K562 (cell line): ENCODE measurements at places on chromosomes 1 and 21.
A peak's percentile ranks its signal among the peaks of the same experiment; 100 is the strongest.

- no peak for DNase-seq
These were observed 8.4 kb upstream of the VCAM1 start for GRCh38 chr1:100710906-100711682.

DNA sequence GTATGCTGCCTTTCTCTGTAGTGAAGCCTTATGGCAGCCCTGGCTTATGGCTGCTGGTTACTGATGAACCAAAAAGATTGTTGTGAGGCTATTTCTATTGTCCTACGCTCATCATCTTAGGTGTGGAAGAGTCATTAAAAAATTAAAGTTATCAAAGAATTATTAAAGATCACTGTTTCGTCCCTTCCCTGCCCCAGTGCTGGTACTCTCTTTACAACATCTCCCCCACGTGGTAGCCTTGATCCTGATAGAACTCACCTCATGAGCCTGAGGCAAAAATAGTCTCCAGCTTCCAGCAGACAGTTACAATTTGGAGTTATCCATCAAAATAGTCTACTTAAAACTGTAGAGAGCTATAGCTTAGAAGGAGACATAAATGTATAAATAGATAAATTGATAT, 201.5 kb downstream of the S1PR1 start:
- no peak for DNase-seq

GRCh38 chr1:178870944-178871343, at the start of gene ANGPTL1:
Gene ANGPTL1, minus strand, starts transcription at chr1:178871077. Its CDS starts 5,301 bp downstream, at chr1:178865776.
- no peak for DNase-seq

- DNase-seq = no peak
These were observed 10.0 kb upstream of the DNAH14 start for GRCh38 chr1:224919508-224919907.

GRCh38 chr1:29470788-29471119, 234.4 kb downstream of the PTPRU start:
- DNase-seq = no peak

DNA sequence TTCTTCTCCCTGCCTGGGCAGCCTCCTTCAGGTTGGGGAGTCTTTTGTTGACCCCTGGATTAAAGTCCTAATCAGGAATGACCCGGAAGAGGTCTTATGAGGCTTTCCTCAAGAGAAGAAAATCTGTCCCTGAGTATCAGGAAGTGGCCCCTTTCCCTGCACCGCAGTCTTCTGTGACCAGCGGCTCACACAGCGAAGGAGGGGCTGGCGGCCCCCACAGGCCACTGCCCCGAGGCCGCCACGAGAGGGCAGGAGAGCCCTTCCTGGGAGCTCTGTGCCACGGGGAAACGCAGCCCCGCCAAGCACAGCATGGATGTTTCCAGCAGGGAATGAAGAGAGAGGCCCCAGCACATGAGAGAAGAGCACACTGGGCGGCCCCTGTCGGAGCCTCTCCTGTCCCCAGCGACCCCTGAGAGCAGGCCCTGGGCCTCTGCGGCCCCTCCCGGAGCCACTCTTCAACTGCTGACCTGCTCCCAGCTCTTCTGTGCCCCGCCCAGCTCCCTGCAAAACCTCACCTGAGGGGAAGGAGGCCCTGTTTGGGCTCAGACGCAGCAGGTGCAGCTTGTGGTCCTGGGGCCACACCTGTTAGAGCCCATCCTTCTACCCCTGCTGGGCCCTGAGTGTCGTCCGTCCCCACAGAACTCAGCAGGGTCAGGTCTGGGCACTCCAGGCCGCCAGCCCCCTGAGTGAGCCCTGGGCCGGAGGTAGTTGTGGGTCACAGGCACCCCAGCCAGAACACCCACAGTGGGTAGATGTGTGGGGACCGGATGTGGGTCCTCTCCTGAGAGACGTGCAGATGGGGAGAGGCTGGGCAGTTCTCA, 4.9 kb upstream of the POFUT2 start:
- peak; percentile 87 for DNase-seq

DNA sequence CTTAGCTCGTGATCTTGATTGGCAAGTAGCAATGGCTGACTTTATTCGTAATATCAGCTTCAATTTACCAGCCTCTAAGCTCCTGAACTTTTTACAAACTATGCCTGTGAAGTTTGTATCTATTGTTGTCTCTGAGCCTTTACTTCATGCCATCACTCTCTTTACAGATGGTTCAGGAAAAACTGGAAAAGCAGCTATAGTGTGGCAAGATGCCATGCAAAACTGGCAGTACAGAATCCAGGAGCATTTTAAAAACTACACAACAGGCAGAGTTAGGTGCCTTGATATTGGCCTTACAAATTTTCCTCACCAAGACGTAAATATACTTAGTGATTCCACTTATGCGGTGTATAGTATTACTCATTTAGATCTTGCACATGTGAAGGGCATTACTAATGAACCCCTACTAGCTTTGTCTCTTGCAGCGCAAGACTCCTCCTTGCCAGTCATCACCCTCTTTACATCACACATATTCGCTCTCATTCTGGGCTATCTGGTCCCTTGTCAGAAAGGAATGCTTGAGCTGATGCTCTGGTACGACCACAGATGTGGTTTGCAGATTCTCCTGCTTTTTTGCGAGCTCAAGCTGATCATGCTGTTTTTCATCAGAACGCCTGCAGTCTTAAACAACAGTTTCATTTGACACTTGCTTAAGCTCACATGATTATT, 36.3 kb downstream of the CLCA1 start:
- DNase-seq = no peak

- no peak for DNase-seq
These were observed 47.8 kb upstream of the ECE1 start for GRCh38 chr1:21337928-21338572.

- DNase-seq = peak; percentile 72
These were observed 34.0 kb downstream of the MAP3K7CL start for GRCh38 chr21:29164323-29164942.

- no peak for DNase-seq
These were observed 41.7 kb downstream of the DISP3 start for GRCh38 chr1:11520531-11521233.
